ENCODE measurements at places on chromosomes 1 and 21. TPM values are rescaled to one million over a fixed set of nuclear protein-coding genes. Genes with fewer than 3 reads are reported as not detected.

Gene OR2T2
- not detected for total RNA-seq

DNA sequence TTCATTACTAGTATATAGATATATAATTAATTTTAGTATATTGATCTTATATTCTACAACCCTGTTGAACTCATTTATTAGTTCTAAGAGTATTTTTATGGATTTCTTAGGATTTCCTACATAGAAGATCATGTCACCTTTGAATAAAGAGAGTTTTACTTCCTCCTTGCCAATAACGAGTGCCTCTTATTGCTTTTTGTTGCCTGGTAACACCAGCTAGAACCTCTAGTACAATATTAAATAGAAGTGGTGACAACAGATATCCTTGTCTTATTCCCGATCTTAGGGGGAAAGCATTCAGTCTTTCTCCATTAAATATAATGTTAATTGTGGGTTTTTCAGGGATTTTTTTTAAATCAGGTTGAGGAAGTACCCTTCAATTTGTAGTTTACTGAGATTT lies 40.8 kb downstream of the WNT2B start:
- no peak for DNase-seq
- no peak overlapping the region for H3K27ac ChIP-seq
- H3K4me1 ChIP-seq: peaks cover 22% of the 10 kb centered on the region
- peaks cover 8% of the 10 kb centered on the region for H3K36me3 ChIP-seq
- H3K4me3 ChIP-seq: no peak overlapping the region

Gene SH2D5
- 1.8 TPM for total RNA-seq

GRCh38 chr1:169928438-169929209 lies 34.9 kb upstream of the SCYL3 start:
- DNase-seq: no peak
- H3K27ac ChIP-seq: no peak overlapping the region
- H3K27me3 ChIP-seq: no peaks in the 10 kb centered on the region
- no peak overlapping the region for H3K4me3 ChIP-seq
- H3K36me3 ChIP-seq: no peaks in the 10 kb centered on the region

GRCh38 chr1:238281418-238281817 lies 390.7 kb upstream of the ZP4 start:
- no peak for DNase-seq
- H3K27ac ChIP-seq: no peak overlapping the region
- no peaks in the 10 kb centered on the region for H3K4me1 ChIP-seq
- no peaks in the 10 kb centered on the region for H3K36me3 ChIP-seq
- no peaks in the 10 kb centered on the region for H3K27me3 ChIP-seq

- DNase-seq: no peak
- peaks cover 8% of the 10 kb centered on the region for H3K4me1 ChIP-seq
- no peak overlapping the region for H3K27ac ChIP-seq
- no peak overlapping the region for H3K4me3 ChIP-seq
Measured at GRCh38 chr1:156554971-156555370, 17.4 kb downstream of the IQGAP3 start.

Gene CCDC181
- total RNA-seq: 0.29 TPM

- H3K27ac ChIP-seq: no peak overlapping the region
- H3K27me3 ChIP-seq: no peaks in the 10 kb centered on the region
- H3K36me3 ChIP-seq: no peaks in the 10 kb centered on the region
- no peak overlapping the region for H3K4me3 ChIP-seq
- H3K4me1 ChIP-seq: peaks cover 25% of the 10 kb centered on the region
- DNase-seq: no peak
Measured at GRCh38 chr1:58717979-58718378, 18.1 kb upstream of the MYSM1 start.

DNA sequence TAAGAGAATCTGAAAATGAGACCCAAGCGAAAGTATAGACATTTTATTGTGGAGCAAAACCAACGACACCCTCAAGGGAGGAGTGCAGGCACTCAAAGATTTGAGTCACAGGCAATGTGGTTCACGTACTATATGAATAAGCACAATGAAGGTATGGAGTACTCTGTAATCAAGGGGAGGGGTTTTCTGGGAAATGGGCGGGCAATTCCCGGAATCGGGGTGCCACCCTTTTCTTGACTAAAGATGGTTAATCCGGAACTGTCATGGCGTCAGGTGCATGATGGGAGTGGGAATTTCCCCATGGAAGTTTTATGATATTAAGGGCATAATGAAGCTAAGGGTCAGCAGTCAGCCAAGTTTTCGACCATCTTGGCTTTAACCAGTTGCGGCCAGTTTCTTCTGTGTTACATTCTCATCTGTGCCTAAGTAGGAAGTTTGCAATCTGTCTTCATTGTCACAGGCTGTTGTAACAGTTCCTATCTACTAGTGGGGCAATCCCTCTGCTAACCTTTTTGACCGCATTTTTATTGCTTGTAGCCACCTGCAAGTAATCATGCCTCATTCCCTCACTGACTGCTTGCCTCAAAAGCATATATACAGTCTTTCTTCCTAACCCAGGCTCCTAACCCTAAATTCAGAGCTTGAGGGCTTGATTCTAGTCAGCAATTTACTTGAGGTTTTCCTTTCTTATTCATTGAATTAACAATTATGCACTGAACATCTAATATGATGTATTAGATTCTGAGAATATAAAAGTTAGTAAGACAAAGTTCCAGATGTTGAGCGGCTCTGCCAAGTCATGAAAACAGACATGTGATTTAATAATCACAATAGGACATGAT lies 775 bp upstream of the AIM2 start:
- DNase-seq: peak; percentile 21
- H3K27me3 ChIP-seq: no peaks in the 10 kb centered on the region
- peaks cover 3% of the 10 kb centered on the region for H3K4me1 ChIP-seq
- no peaks in the 10 kb centered on the region for H3K36me3 ChIP-seq
- peak overlapping the region; percentile 59 for H3K27ac ChIP-seq

Gene GJA8
- not detected for total RNA-seq

DNA sequence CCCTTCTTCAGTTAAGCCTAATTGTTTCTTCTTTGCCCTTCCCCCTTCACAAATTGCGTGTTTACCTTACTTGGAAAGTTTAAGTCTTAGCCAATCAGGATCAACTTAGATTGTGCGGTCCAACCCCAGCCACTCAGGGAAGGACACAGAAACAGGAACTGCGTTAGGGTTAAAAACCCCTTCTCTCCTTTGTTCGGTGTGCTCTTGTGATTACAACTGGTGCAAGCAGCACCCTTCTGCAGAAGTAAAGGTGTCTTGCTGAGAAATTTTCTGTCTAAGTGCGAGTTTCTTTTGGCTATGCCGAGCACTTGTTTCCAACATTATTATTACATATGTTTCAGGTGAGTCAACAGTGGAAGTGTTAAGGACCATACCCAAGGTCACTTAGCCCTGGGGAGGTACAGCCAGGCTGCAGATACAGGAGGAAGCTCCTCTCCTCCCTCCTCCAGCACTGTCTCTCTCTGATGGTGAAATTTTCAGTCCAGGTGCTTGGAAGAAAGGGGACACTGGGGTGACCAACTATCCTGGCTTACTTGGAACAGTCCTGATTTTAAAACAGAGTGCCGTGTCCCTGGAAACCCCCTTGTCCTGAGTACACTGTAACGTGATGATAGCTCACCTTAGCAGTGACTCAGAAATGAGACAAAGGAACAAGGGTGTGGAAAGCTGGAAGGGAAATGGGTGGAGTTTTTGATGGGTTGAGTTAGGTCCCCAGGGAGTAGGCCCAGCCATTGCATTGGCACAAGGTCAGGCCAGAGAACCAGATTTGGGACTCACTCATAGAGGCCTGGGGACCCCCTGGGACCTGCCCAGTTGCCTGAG lies 68.7 kb upstream of the KLHDC7A start:
- no peaks in the 10 kb centered on the region for H3K4me1 ChIP-seq
- no peak for DNase-seq

GRCh38 chr1:64866689-64867088 lies 99.7 kb downstream of the JAK1 start:
- no peaks in the 10 kb centered on the region for H3K4me1 ChIP-seq
- peaks cover 43% of the 10 kb centered on the region for H3K36me3 ChIP-seq
- no peak overlapping the region for H3K27ac ChIP-seq
- H3K27me3 ChIP-seq: no peaks in the 10 kb centered on the region

GRCh38 chr1:109484519-109484975 lies 842 bp downstream of the ATXN7L2 start:
- H3K27ac ChIP-seq: peak overlapping the region; percentile 3
- H3K36me3 ChIP-seq: peaks cover 5% of the 10 kb centered on the region
- H3K4me1 ChIP-seq: peaks cover 14% of the 10 kb centered on the region
- peak overlapping the region; percentile 93 for H3K4me3 ChIP-seq

- DNase-seq: no peak
- H3K36me3 ChIP-seq: no peaks in the 10 kb centered on the region
- peaks cover 16% of the 10 kb centered on the region for H3K4me1 ChIP-seq
- no peak overlapping the region for H3K4me3 ChIP-seq
Measured at GRCh38 chr1:63772201-63772600, 1.6 kb upstream of the ROR1 start.

Gene ZMPSTE24
- 77.2 TPM for total RNA-seq

GRCh38 chr1:165633614-165634013 lies 2.6 kb downstream of the MGST3 start:
- peaks cover 41% of the 10 kb centered on the region for H3K4me1 ChIP-seq
- DNase-seq: no peak
- H3K4me3 ChIP-seq: peak overlapping the region; percentile 32
- H3K27ac ChIP-seq: no peak overlapping the region
- H3K36me3 ChIP-seq: peaks cover 8% of the 10 kb centered on the region

DNA sequence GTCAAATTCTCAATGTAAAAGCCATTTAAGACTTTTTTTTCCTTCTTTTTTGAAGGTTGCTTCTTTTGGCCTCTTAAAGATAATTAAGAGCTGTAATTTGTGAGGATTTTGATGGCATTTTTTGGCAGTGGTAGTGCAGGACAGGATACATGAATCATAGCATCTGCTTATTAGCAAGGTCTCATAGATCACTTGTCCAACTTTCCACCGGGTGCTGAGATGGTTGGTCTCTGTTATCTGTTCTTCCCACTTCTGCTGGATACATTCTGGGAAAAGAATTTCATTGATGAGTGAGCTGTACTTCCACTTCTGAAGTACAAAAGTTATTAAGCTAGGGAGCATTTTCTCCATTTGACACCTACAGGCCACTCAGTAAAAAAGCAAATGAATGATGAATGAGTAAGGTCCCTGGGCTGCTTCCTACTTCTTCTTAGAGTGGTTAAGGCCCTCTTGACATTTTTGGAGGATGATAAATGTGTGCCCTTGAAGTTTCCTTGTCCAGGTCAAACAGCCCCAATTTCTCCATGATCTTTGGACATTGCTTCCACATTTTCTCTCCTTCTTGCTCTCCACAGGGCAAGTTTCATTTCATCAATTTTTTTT lies 100.6 kb downstream of the ROR1 start:
- H3K4me1 ChIP-seq: peaks cover 71% of the 10 kb centered on the region
- H3K36me3 ChIP-seq: no peaks in the 10 kb centered on the region
- H3K27ac ChIP-seq: peak overlapping the region; percentile 80

DNA sequence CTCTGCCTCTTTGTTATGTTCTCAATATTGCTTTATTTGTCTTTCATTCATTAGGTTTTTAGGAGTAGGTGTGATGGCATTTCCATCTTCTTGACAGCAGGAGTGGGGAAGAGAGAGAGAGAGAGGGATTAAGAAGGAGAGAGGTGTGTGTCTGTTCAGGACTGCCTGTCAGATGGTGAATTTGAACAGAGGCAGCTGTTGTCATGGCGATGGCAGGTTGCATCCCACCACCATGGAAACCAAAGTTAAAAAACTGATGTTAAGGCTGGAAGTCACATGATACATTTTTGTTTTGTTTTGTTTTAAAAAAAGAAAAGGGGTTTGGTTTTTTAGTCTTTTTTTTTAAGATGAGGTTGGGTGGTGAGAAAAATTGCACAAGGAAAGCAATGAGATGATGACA lies 18.3 kb downstream of the CACNA1E start:
- DNase-seq: no peak
- H3K36me3 ChIP-seq: no peaks in the 10 kb centered on the region
- H3K27me3 ChIP-seq: no peaks in the 10 kb centered on the region
- peaks cover 5% of the 10 kb centered on the region for H3K4me1 ChIP-seq

- no peaks in the 10 kb centered on the region for H3K36me3 ChIP-seq
- H3K27me3 ChIP-seq: peaks cover 6% of the 10 kb centered on the region
- no peak overlapping the region for H3K27ac ChIP-seq
- H3K4me1 ChIP-seq: no peaks in the 10 kb centered on the region
- no peak overlapping the region for H3K4me3 ChIP-seq
Measured at GRCh38 chr1:18693256-18694098, 62.8 kb downstream of the PAX7 start.

Gene C1orf141
- total RNA-seq: not detected

DNA sequence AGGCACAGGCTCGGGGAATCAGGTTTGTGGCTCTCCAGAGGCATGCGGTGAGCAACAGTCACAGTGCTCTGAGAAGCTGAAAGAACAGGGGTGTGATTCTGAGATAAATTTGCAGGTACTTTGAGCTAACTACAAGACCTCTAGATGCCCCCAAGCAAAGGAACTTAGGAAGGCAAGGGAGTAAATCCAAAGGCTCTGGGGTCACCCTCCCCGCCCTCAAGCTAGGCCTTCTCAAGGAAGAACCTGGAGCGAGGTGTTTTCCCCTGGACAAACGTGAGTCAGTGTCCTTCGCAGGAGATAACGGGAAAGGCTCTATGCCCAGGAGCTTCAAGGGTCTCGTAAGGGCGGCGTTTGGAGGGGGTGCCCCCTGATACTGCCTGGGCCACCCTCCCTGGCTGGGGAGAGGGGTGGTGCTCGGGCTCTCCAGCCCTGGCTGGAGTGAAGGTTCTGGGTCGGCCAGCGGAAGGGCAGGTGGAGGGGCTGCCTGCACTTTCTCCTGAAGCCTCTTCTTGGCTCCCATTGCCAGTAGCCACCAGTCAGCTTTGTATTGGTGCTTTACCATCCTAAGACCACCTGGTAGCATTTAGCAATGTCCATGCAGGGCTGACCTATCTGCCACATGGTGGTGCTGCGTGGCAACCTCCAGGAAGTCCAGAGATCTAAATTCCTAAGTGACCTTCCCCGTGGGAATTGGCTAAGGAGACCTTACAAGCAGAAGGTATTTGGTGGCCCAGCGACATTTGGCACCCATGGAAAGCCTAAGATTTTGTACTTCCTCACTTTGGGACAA lies 44.0 kb downstream of the GPR161 start:
- H3K27ac ChIP-seq: no peak overlapping the region
- no peak for DNase-seq
- no peaks in the 10 kb centered on the region for H3K27me3 ChIP-seq
- peaks cover 7% of the 10 kb centered on the region for H3K4me1 ChIP-seq
- no peak overlapping the region for H3K4me3 ChIP-seq

DNA sequence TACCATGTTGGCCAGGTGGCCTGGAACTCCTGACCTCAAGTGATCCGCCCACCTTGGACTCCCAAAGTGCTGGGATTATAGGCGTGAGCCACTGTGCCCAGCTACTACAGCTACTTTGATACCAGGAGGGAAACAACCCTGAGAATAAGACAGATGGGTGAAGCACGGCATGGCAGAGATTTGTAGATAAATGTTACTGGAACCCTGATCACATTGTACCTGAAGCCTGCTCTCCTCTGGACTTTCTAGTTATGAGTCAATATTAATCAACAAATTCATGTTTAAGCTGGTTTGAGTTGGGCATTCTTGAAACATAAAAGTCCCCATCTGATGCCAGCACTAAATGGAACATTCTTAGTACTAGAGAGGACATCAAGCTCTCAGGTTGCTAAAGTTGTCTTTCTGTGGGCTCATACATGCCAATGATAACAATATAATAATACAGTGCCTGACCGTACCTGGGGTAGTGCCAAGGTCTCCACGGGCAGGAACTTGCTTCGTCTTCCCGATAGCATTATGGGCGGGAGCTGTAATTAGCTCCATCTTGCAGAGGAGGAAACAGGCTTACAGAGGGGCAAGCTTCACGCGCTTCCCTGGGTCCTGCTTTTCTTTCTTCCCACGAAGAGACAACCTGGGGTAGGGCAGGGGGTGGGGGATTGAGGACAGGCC lies 30.7 kb upstream of the SLC19A1 start:
- no peak for DNase-seq
- H3K27ac ChIP-seq: no peak overlapping the region
- no peaks in the 10 kb centered on the region for H3K36me3 ChIP-seq
- H3K27me3 ChIP-seq: peaks cover 11% of the 10 kb centered on the region

Gene GABRD
- total RNA-seq: not detected

GRCh38 chr1:87935130-87935529 lies 606.5 kb downstream of the LMO4 start:
- no peaks in the 10 kb centered on the region for H3K27me3 ChIP-seq
- H3K27ac ChIP-seq: no peak overlapping the region
- no peaks in the 10 kb centered on the region for H3K36me3 ChIP-seq
- H3K4me3 ChIP-seq: no peak overlapping the region

Data from osteoblast (primary cell).